H4 (cell line): ENCODE measurements at places on chromosomes 16 and 17. TPM values are rescaled to one million over a fixed set of nuclear protein-coding genes. Genes with fewer than 3 reads are reported as not detected.

- DNase-seq, result no peak
Observed at GRCh38 chr16:83603723-83604570, 203.8 kb upstream of the HSBP1 start.

PDK2 gene
- 37.6 and 41.2 TPM in 2 replicates for total RNA-seq

SP6 gene
- 0.14 and 0.21 TPM in 2 replicates for total RNA-seq

ACSM2A gene
- not detected in 2 replicates for total RNA-seq

DNA sequence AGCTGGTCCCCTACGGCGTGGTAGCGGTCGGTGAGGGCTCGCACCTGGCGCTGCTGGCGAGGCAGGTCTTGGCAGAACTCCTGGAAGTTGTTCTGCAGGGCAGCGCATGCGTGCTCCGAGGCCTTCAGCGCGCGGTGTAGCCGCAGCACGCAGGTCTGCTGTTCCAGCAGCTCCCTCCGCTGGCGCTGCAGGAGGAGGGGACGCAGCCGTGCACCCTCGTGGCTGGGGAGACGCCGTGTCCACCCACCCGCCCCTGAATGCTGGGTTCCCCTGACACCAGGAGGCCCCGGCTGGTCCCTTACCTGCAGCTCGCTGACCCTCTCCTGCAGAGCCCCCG lies 12.2 kb downstream of the EVPL start:
- DNase-seq, result no peak

DNA sequence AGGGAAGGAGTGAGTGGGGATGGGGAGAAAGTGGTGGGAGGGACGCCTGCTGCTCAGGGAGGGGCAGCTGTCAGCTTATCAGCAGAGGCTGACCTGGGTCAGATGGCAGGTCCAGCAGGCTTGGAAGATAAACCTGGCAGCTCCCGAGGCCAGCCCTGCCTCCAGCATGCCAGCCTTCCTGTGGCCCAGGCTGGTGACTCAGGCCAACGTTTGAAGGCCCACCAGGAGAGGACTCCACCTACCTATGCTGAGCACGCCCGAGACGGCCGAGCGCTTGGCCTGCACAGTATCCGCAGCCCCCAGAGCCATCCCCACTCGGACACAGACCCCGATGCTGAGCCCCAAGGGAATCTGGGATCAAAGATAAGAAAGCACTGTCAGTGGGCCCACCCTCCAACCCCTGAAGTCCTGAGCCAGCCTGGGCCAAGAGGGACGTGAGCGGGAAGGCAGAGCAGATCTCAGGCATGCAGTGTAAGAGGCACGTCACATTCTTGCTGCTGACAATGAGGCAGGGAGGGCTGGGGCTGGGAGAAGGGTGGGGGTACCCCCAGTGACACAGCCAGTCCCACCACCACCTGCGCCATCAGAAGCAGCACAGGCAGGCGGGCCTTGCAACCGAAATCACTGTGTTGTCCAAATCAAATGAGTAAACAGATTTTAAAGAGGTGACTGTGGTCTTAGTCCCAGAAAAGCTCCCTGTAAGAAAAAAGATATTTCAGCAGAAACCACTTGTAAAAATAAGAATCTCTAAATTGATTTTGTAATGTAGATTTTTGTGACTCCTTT lies 12.4 kb downstream of the SLC47A2 start:
- DNase-seq, result no peak

ABCC11 gene
- total RNA-seq, result 0.02 TPM in 1 of 2 replicates, not detected in the other

GRCh38 chr17:28372203-28372944 lies 880 bp downstream of the SARM1 start:
- no peak for DNase-seq

RNF227 gene
- 1.1 and 3.6 TPM in 2 replicates for total RNA-seq

DNA sequence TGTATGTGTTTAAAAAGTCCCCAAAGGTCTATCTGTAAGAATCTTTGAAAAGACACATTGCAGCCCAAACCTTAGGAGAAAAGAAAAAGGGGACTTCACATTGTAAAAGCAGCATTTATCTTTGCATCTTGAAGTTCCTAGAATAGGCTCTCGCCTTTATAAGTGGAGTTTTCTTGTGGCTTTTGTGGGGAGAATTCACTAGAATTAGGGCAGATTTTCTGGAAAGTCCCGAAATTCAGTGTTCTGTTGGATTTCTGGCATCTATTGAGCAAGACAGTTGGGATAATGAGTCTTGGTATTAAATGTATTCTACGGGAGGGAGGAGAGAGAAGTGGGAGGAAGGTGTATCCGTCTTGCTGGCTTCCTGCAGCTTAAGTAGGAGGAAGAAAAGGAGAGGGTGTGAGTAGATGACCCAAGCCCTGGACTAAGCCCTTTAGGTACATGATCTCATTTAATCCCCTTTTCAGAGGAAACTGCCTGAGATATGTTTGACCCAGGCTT lies 62.6 kb downstream of the PRKCA start:
- DNase-seq, result no peak

DNA sequence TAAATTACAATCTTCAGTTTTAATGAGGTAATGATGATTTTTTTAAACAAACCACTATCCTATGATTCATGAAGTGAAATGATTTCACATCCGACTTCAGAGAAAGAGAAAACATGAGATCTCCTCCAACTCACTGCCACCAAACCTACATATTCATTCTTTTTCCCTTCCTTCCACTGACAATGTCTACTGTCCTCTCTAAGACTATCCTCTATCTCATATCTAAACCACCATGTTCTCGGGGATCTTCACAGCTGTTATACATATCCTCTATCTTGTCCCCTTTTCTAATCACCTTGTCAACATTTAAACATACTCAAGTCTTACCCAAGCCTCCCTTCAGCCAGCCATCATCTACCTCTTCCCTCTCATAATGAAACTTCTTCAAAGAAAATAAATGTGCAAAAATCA lies 53.5 kb downstream of the SMURF2 start:
- DNase-seq, result no peak

DNA sequence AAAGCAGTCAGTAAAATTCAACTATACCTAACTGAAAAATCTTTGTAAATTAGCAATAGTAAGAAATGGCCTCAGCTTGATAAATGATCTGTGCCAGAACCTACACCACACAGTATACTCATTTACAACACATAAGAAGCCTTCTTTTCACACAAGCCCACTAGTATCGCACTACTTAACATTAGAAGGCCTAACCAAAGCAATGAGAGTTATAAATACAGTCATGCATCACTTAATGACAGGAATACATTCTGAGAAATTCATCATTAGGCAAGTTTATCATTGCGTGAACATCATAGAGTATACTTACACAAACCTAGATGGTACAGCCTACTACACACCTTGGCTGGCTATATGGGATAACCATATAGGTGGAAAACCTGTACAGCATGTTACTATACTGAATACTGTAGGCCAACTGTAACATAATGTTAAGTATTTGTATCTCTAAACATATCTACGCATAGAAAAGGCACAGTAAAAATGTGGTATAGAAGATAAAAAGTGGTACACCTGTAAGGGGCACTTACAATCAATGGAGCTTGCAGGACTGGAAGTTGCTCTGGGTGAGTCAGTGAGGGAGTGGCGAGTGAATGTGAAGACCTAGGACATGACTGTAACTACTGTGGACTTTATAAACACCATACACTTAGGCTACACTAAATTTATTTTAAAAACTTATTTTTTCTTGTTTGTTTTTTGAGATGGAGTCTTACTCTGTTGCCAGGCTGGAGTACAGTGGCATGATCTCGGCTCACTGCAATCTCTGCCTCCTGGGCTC lies 126.5 kb upstream of the CORO6 start:
- no peak for DNase-seq

- DNase-seq, result peak; percentile 82
Observed at GRCh38 chr16:86577314-86577971, 906 bp upstream of the FOXL1 start.

DNA sequence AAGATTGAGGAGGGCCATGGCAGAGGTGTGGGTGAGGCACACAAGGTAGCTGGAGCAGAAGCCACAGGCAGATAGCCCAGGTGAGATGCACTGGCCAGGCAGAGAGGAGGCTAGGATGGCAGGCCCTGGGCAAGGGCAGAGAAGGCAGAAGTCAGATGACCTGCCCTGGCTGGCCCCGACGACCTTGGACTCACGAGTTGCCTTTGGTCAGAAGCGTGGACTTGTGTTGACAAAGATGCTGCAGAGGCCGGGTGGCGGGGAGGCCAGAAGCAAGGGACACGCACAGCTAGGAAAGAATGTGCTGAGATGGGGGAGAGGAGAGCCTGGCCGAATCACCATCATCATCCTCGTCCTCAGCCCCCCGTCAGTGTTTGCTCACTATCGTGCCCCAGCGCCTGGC lies 123.7 kb downstream of the RBFOX3 start:
- DNase-seq, result no peak

DNA sequence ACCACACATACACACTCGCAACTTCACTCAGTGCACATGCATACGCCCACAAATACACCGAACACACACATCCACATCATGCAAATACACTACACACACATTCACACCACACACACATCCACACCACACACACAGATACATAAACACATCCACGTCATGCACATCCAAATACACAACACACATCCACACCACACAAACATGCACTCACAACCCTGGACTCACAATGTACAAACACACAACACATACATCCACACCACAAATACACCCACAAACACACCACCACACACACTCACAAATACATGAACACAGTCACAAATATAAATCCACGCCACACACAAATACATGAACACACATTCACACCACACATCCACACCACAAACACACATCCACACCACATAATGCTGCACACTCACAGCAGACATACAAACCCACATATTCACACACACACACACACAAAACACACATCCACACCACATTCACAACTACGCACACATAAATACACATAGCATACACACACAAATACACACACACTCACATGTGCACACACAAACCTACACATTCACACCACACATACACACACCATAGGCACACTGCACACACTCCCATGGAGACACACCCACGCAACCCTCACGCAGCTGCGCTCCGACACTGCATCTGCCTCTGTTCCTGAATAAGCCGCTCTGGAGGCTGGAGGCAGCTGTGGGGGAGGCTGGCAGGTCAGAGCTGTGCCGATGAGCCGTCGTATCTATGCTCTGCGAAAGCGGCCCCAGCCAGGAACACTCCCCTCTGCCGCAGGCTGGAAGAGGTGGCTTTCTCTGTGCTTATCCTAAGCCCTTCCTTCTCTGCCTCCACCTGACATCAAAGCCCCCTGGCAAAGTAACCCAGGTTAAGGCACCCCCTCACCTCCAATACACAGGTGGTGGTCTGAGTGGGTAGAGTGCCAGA lies 141.8 kb downstream of the GRIN2A start:
- no peak for DNase-seq

DNA sequence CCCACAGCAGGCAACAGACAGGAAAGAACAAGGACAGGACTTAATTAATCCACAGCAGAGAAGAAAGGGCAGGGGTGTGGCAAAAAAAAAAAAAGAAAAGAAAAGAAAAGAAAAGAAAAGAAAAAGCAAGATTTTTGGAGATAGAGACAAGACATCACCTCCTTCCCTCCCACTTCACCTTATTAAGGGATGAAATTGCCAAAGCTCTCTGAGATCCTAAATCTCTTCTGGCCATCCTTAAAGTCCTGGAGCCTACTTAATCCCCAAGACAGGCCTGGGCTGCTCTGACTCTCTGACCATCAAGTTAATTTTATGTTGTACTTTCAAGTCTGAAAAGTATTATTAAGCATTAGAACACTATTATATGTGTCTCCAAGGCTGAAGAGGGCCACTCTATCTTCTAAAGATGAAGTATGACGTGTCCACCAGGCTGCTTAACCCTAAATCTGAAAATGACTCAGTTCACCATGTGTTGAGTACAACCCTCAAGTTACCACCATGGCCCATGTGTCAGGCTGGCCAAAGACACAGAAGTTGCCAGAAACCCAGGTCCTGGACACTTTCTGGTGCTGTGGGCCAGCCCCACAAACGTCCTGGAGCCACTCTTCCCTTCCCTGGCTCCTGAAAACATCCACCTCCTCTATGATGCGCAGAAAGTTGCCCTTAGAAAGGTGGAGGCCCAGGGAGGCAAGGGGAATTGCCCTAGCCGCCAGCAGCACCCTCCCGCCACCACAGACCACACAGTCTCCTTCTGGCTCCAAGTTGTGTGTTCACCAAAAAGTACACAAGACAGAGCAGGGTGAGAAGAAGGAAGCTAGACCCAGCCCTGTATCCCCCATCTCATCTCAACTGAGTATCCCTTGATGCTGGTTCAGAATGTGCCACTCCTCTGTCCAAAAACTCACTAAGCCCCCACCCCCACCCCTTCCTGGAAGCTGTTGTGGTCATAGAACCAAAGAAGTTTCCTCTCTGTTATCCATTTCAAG lies 2.7 kb downstream of the SOCS1 start:
- DNase-seq, result no peak

DNA sequence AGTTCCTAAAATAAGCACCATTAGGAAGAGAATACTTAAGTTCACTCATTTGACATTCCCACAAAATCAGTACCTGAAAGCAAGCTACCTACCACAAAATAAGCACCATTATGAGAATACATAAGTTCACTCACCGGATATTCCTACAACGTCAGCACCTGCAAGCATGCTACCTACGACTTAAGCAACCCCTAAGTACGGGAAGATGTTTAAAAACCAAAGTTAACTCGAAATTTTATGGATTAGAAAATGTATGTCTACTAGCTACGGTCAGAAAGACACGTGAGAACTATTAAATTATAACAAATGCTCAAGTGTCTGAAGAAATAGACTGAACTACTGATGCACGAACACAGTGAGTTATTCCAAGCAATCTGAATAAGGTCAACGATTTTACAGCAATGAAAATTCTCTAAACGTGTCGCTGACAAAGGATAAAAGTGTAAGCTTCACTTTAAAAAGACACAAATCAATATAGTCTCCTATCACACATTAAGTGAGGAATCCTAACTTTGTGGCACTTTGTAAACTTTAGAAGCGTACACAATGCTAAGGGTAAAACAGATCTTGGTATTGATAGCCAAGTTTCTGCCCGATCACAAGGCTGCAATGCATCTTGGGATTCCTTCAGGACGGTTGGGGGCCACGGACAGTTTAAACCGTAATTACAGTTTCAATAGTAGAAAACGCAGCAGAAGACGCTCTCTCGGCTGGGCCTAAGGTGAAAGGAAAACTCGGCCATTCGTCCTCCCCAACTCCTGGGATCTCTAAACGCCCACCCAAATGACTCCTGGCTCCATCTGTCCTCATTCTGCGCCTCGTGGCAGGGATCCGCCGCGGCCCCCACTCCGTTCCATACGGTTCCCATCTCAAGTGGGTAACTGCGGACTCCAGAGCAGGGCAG lies 1.3 kb downstream of the GSPT1 start:
- DNase-seq, result no peak

HELZ gene
- total RNA-seq, result 21.7 and 29.0 TPM in 2 replicates

DNA sequence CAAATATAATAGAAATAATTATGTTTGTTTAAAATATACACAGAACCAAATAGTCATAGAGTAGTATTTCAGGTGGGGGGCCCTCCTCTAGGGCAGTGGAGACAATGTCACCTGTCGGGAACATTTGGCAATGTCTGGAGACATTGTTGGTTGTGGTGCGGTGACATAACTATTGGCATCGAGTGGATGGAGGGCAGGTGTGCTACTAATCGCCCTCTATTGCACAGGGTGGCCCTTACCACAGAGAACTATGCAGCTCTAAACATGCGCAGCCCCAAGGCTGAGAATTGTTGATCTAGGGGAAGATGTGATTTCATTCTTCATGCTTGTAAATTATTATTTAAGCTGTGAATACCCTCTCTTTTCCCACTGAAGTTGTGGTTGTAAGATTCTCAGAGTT lies 594.0 kb downstream of the WWOX start:
- DNase-seq, result no peak
